Kidney (tissue), 22 donors: ENCODE measurements at places on chromosomes 5 and 9. TPM values are rescaled to one million over a fixed set of nuclear protein-coding genes. Genes with fewer than 3 reads are reported as not detected.
A peak's percentile ranks its signal among the peaks of the same experiment; 100 is the strongest.

The LVRN gene
- not detected for polyA plus RNA-seq

The CTSL gene
- polyA plus RNA-seq = 237 TPM

The CFAP77 gene
- not detected for polyA plus RNA-seq

The ANKRD55 gene
- polyA plus RNA-seq = 0.26 TPM

The STING1 gene
- 29.8 TPM for polyA plus RNA-seq

The FCN2 gene
- polyA plus RNA-seq = 2.8 TPM

The PIK3R1 gene
- 26.6 TPM for polyA plus RNA-seq

The RNF38 gene
- polyA plus RNA-seq = 10.7 TPM

DNA sequence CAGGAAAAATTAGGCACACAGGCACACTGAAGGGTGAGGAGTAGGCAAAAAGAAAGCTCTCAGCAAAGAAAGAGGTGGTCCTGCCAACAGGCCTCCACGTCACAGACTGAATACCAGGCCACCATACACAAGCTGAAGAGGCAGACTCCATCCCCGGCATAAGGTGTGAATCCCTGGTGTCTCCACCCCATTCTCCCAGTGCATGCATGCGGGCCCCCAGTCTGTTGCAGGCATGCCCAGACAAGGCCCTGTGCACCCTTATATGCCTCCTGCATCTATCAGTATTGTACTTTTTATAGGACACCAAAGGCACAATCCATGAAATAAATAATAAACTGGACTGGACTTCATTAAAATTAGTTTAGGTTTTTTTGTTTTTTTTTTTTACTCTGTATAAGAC is 73.1 kb downstream of the RGMB start:
- no peak for DNase-seq

- no peak for DNase-seq
Observed at GRCh38 chr5:108637134-108637533, 110.6 kb upstream of the FER start.

DNA sequence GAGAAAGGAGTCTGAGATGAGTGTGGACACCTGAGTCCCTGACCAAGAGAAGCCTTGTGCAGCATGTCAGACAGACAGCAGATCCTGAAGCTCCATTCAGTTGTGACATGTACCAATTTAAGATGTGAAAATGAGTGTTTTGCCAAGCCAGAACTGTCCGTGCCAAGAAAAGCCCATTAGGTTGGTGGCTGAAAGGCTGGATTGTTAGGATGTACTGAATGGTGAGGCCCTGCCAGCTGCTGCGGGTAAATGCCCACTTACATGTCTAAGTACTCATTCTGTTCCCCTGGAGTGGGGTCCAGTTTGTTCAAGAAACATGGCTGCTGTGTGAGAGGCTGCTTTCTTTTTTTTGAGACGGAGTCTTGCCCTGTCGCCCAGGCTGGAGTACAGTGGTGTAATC is 14.6 kb downstream of the DAPK1 start:
- DNase-seq = no peak

DNA sequence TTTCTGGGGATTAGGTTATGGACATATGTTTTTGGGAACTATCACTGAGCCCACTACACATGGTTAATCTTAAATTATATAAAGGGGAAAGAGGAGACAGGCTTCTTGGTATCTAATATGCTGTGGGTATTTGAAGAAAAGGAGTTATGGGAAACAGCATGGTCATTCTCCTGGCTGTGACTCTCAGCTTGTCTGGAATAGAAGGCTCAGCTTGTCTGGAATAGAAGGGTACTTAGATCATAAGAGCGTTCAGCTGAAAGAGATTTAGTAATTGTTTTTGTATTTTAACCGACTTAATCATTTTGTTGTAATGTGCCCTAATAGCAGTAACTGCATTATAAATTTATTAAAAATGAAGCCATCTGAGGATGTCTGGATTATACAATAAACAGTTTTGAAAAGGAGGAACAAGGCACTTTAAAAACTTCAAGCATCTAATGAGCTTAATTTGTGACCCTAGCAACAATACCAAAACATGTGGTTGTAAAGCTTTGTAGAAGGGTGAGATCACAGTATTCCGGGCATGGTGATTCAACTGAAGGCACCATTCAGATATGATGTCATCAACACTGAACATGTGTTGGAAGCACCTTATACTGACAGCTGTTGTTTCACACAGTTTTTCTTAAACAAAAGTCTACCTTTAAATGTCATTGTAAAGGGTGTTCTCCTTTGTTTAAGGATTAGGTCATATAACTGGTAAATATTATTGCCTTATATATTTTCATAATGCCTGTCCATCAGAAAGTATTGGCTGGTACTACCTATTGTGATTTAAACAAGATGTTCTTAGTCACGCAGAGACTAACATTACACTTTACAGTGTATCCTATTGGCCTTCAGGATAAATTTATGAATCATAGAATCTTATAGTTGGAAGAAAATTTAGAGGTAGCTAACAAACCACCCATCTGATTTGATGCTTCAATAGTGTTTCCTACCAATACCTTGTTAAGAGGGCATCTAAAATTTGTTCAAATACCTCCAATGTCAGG is 2174.1 kb upstream of the WWC1 start:
- no peak for DNase-seq

DNA sequence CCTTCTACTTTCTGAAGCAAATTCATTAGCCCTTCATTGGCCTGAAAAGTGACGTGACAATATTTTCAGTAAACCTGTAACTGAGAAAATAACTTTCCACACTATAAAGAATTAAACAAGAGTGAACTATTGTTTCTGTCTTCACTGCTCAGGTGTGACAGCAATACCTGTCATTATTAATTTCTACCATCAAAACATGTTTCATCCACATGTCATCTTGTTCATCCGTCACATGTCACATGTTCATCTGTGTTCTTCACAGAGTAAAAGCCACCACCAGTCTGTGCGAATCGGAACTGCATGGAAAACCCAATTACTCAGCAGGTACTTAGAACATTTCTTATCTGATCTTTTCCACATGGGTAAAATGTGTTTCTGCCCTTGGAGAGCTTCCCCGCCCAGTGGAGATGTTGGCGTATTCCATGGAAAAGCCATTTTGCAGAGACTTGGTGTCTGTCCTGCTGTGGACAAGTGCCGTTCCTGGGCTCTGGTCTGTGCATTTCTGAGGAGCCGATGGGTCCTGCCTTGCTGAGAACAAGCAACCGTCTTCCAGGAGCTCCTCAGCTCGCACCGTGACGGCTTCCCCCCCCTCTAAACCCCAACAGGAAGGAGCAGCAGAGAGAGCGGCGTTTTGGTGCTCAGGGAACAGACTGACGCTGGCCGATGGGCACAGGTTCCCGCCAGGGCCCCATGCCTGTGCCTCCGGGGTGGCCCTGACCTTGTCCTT is 10.6 kb upstream of the EXOC3 start:
- DNase-seq = no peak

- no peak for DNase-seq
Observed at GRCh38 chr5:109161914-109162683, 247.7 kb downstream of the PJA2 start.

GRCh38 chr5:55021410-55021809 is 2.6 kb upstream of the GZMK start:
- DNase-seq = peak; percentile 27

DNA sequence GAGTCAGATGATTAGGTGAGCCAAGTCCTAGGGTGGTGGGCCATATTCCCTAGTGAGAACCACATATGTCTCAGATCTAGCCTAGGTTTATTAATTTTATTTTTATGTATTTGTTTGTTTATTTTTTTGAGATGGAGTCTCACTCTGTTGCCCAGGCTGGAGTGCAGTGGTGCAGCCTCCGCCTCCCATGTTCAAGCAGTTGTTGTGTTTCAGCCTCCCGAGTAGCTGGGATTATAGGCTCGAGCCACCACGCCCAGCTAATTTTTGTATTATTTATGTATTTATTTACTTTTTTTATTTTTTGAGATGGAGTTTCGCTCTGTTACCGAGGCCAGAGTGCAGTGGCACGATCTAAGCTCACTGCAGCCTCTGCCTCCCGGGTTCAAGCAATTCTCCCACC is 36.0 kb downstream of the NUP188 start:
- DNase-seq = no peak

- no peak for DNase-seq
Observed at GRCh38 chr9:119368179-119368578, 1.1 kb downstream of the BRINP1 start.

- DNase-seq = no peak
Observed at GRCh38 chr5:133907075-133907474, 61.4 kb downstream of the C5orf15 start.

GRCh38 chr5:51983161-51983560 is 599.9 kb downstream of the ISL1 start:
- DNase-seq = no peak

GRCh38 chr9:38707885-38708637 is 11.9 kb downstream of the FAM240B start:
- DNase-seq = peak; percentile 61

DNA sequence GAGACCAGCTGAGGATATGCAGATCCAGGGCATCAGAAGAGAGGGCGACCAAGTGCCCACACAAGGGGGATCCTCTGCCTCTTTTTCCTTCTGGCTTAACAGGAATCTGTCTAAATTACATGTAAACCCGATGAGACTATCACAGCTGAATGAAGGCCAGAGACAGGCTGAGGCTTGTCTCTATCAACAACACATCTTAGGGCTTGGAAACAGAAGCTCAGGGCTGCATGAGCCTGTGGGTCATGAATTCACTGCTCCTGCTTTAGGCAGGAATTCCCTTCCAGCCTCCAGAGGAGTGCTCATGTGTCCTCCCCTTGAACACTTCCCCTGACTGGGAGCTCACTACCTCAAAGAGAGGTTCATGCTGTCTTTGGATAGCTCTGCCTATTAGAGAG is 106.1 kb upstream of the PHYKPL start:
- DNase-seq = no peak

DNA sequence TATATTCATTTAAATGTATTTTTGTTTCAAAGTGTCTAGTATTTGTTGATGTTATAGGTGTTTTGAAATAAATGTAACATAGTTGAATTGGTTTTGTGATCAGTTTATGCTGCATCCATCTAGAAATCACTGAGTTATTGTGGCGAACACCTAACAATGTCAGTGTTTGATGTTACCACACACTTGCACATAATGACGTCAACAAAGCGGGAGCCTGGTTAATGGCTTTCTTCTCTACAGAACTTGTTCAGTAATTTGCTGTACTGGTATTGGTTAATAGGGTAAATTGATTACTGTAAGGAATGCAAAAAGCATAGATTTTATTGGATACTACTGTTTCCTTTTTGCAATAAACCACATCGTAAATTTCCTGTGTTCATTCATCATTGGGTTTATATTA is 133.0 kb downstream of the ATG10 start:
- DNase-seq = no peak

DNA sequence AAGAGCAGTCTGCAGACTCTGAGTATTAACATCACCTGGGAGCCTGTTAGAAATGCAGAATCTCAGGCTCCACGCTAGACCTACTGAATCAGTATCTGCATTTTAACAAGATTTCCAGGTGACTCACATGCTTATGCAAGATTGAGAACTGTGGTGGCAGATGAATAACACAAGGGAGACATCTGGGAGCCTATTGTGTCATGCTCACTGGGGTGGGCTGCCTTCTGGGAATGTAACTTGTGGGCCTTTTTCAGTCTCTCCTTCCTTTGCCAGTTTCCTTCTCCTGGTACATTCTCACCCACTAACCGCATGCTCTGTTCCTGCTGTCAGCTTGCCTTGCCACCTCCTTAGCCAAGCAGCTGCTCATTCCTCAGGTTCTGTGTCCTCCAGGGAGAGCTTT is 176.6 kb upstream of the C9orf72 start:
- DNase-seq = no peak

DNA sequence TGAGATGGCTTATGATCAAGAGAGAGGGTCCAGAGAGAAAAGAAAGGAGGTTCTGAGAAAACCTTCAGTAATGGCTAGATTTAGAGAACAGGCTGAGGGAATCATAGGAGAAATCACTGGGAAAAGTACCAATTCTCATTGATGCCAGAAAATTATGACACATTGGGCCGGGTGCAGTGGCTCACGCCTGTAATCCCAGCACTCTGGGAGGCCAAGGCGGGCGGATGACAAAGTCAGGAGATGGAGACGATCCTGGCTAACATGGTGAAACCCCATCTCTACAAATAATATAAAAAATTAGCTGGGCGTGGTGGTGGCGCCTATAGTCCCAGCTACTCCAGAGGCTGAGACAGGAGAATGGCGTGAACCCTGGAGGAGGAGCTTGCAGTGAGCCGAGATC is 29.5 kb upstream of the PLIN2 start:
- DNase-seq = no peak

GRCh38 chr9:137023157-137023556 is 4.9 kb downstream of the ABCA2 start:
- DNase-seq = no peak

DNA sequence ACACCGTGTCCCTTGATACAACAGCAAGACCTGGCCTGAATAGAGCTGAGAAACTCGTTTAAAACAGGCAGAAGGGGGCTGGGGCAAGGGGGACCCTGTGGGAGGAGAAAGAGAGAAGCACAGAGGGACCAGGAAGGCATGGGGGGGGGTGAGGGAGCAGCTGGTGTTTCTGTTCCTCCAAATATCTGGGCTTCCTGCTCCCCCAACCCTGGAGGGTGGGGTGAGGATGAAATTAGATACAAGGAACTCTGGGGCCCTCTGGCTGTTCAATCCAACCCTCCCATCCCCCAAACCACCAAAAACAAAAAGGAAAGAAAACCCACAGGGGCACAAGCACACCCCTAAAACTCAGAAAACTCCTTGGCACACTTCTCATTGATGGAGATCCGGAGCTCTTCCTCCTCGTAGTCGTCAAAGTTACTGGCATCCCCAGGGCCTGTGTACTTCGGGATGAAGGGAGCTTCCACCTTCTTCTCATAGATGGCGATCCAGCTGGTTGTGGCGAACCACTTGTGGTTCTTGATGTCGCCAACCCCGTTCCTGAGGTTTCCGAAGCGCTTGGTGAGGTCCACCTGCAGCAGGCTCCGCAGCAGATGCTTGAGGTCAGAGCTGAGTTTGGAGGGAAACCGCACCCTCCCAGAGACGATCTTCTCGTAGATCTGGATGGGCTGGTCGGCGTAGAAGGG is 1.1 kb downstream of the PRKACG start:
- no peak for DNase-seq

- no peak for DNase-seq
Observed at GRCh38 chr5:169494383-169494935, 89.1 kb upstream of the SPDL1 start.

- no peak for DNase-seq
Observed at GRCh38 chr5:34866989-34867471, 28.1 kb downstream of the TTC23L start.

DNA sequence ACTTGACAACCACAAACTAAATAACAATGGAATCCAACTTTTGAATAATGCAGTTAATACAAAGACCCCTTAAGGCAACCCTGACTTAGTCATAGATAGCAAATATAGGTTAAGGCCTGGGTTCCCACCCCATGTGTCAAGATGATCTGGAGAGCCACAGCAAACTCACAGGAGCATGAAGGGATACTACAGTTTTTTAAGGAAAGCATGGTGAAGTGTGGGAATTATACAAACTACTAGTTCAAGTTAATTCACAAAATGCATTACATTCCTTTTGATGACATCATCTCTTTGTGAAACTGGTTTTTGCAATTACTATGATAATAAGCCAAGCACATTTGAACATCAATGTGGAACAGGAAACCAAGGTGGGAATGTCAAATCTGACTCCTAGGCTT is 50.6 kb downstream of the LHFPL2 start:
- no peak for DNase-seq
